HCT116 (cell line): ENCODE measurements at places on chromosomes 16 and 17.

GRCh38 chr16:76114681-76115080 lies 162.5 kb upstream of the CNTNAP4 start:
- no peaks in the 10 kb centered on the region for H3K4me1 ChIP-seq
- no peaks in the 10 kb centered on the region for H3K27me3 ChIP-seq
- DNase-seq, result no peak

DNA sequence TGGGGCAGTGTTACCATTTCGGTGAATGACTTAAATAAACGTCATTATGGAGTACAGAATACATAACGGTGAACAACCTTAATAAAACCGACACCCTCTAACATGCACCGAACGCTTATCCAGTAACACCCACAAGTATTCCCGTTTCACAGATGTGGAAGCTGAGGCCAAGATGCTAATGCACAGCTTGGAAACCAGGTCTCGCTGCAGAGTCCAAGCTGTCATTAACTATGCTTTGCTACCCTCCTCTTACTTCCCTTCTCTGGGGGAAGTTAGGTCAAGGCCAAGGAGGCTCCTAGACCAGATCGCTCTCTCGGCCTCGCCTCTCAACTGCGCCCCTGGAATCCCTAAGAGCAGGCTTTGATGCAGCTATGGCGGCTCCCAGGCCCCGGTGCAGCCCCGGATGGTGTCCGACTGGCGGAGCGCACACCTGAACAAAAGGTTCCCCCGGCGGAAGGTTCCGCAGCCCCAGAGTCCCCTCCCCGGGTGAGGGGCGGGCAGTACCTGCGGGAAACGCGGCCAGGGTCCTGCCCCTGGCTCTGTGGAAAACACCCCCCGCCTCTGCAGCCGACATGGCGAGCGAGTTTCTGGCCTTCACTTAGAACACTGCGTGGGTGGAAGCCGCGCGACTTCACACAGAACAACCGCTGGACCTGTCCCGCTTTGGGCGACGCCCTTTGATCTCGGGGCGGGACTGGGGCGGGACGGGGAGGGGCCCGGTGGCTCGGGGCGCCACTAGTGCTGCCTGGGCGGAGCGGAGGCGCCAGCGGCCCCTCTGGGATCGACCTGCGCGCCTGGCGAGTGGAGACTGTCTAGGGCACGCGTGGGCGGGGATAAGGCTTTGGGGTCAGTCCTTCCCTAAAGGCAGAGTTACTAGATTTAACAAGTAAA lies at the start of gene CPPED1:
Gene CPPED1 (minus strand): TSS at position 685 of the 891 bp plus-strand sequence. CDS start 111 bp downstream, at position 574.
- H3K4me3 ChIP-seq, result peak within 1 kb of the TSS; percentile 93
- DNase-seq, result peak; percentile 83
- H3K36me3 ChIP-seq, result no peaks in the 10 kb centered on the region
- H3K27ac ChIP-seq, result peak within 1 kb of the TSS; percentile 75
- peaks cover 23% of the 10 kb centered on the region for H3K4me1 ChIP-seq

- no peak for DNase-seq
- H3K36me3 ChIP-seq, result no peaks in the 10 kb centered on the region; the same call in 1 of the 2 replicates
- no peaks in the 10 kb centered on the region for H3K4me1 ChIP-seq
Observed at GRCh38 chr17:31527606-31528005, 136.1 kb downstream of the RAB11FIP4 start.

- DNase-seq, result no peak
- no peaks in the 10 kb centered on the region for H3K36me3 ChIP-seq
- no peak overlapping the region for H3K27ac ChIP-seq
- no peaks in the 10 kb centered on the region for H3K27me3 ChIP-seq
- peaks cover 14% of the 10 kb centered on the region for H3K4me1 ChIP-seq
Observed at GRCh38 chr17:65498816-65499215, 62.6 kb downstream of the AXIN2 start.

- no peaks in the 10 kb centered on the region for H3K36me3 ChIP-seq
- H3K27ac ChIP-seq, result no peak overlapping the region
- no peak for DNase-seq
- peaks cover 12% of the 10 kb centered on the region for H3K4me1 ChIP-seq
Observed at GRCh38 chr17:27600471-27600870, 30.5 kb upstream of the LGALS9 start.

DNA sequence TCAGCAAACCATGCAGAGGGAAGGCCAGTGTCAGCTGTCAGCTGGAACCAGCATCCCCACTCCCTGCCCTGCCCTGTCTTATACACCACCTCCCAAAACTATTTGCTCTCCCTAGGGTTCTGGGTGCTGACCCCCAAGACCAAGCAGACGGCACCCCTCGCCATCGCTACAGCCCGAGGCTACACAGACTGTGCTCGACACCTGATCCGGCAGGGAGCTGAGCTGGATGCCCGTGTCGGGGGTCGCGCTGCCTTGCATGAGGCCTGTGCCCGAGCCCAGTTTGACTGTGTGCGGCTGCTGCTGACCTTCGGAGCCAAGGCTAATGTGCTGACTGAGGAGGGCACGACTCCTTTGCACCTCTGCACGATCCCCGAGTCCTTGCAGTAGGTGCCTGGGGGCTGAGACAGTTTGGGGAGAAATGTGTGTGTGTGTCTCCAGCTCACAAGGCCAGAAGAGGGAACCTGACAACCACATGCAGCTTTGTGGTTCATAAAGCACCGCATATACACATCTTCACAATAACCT lies 1.5 kb downstream of the ASB16 start:
- no peak overlapping the region for H3K27ac ChIP-seq
- no peak overlapping the region for H3K4me3 ChIP-seq
- H3K27me3 ChIP-seq, result no peaks in the 10 kb centered on the region
- DNase-seq, result no peak
- H3K4me1 ChIP-seq, result no peaks in the 10 kb centered on the region
- H3K36me3 ChIP-seq, result peaks cover 3% of the 10 kb centered on the region; the same call in 1 of the 2 replicates

DNA sequence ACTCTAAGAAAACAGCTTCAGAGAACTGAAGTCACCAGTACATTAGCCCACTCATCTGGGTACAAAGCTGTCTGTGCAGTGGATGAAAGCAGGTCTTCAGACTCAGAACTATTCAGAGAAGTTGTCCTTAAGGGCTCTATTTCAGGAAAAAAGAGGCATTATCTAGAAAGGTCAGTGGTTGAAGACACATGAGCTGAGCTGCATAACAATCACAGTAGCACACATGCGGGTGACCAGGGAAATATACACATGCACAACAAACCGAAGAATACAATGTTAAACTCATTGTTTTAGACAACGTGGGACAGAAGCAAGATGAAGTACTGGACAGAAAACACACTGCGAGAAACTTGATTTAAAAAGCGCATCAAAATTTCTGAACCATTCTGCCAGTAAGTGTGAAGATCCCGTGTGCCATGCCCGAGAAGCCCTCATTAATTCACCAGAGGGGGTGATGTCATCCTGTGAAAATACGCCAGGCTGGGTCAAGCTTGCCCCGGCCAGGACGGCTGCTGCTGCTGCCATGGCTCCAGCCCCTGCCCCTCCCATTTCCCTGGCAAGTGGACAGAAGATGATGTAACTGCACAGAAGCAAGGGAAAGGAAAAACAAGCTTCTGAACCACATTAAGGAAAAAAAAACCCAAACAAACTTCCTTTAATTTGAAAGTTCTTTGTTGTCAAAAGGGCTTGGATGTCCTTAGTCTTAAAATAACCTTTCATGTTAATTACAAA lies 10.1 kb downstream of the DYNC1LI2 start:
- no peaks in the 10 kb centered on the region for H3K27me3 ChIP-seq
- peaks cover 28% of the 10 kb centered on the region for H3K4me1 ChIP-seq
- no peak overlapping the region for H3K4me3 ChIP-seq
- peak; percentile 48 for DNase-seq
- peak overlapping the region; percentile 34; the same call in 1 of the 2 replicates for H3K27ac ChIP-seq

GRCh38 chr16:19991614-19992013 lies 82.1 kb downstream of the GPR139 start:
- H3K27me3 ChIP-seq, result peaks cover 38% of the 10 kb centered on the region; the same call in 1 of the 2 replicates
- H3K36me3 ChIP-seq, result no peaks in the 10 kb centered on the region
- no peaks in the 10 kb centered on the region for H3K4me1 ChIP-seq
- no peak for DNase-seq
- H3K27ac ChIP-seq, result no peak overlapping the region
- no peak overlapping the region for H3K4me3 ChIP-seq

GRCh38 chr17:71703701-71704100 lies 417.1 kb upstream of the SOX9 start:
- no peak for DNase-seq
- no peaks in the 10 kb centered on the region for H3K27me3 ChIP-seq
- H3K4me3 ChIP-seq, result no peak overlapping the region
- no peaks in the 10 kb centered on the region for H3K4me1 ChIP-seq

GRCh38 chr17:27586203-27586721 lies 44.7 kb upstream of the LGALS9 start:
- no peak for DNase-seq
- no peak overlapping the region for H3K4me3 ChIP-seq
- H3K27ac ChIP-seq, result no peak overlapping the region
- H3K4me1 ChIP-seq, result peaks cover 6% of the 10 kb centered on the region; the same call in 1 of the 2 replicates
- H3K27me3 ChIP-seq, result no peaks in the 10 kb centered on the region
- H3K36me3 ChIP-seq, result no peaks in the 10 kb centered on the region

- H3K4me1 ChIP-seq, result no peaks in the 10 kb centered on the region
- no peak for DNase-seq
- no peak within 1 kb of the TSS for H3K4me3 ChIP-seq
- H3K36me3 ChIP-seq, result no peaks in the 10 kb centered on the region
- no peak within 1 kb of the TSS for H3K27ac ChIP-seq
Observed at GRCh38 chr16:56669005-56669839, at the start of gene MT1H. Gene MT1H, plus strand, starts transcription at chr16:56669814. Its CDS starts 71 bp downstream, at chr16:56669885.

- no peak overlapping the region for H3K27ac ChIP-seq
- peaks cover 30% of the 10 kb centered on the region for H3K4me1 ChIP-seq
- H3K4me3 ChIP-seq, result no peak overlapping the region
- H3K36me3 ChIP-seq, result no peaks in the 10 kb centered on the region
- H3K27me3 ChIP-seq, result no peaks in the 10 kb centered on the region
Observed at GRCh38 chr17:63698381-63698885, 1.5 kb downstream of the LIMD2 start.

GRCh38 chr17:76696763-76697701 lies 13.7 kb downstream of the MXRA7 start:
- H3K4me1 ChIP-seq, result no peaks in the 10 kb centered on the region
- no peaks in the 10 kb centered on the region for H3K36me3 ChIP-seq
- no peaks in the 10 kb centered on the region for H3K27me3 ChIP-seq
- no peak overlapping the region for H3K4me3 ChIP-seq

- no peaks in the 10 kb centered on the region for H3K27me3 ChIP-seq
- H3K4me3 ChIP-seq, result no peak overlapping the region
- DNase-seq, result no peak
- no peaks in the 10 kb centered on the region for H3K4me1 ChIP-seq
- H3K27ac ChIP-seq, result no peak overlapping the region
Observed at GRCh38 chr17:77400445-77400870, 259.7 kb downstream of the SEC14L1 start.

DNA sequence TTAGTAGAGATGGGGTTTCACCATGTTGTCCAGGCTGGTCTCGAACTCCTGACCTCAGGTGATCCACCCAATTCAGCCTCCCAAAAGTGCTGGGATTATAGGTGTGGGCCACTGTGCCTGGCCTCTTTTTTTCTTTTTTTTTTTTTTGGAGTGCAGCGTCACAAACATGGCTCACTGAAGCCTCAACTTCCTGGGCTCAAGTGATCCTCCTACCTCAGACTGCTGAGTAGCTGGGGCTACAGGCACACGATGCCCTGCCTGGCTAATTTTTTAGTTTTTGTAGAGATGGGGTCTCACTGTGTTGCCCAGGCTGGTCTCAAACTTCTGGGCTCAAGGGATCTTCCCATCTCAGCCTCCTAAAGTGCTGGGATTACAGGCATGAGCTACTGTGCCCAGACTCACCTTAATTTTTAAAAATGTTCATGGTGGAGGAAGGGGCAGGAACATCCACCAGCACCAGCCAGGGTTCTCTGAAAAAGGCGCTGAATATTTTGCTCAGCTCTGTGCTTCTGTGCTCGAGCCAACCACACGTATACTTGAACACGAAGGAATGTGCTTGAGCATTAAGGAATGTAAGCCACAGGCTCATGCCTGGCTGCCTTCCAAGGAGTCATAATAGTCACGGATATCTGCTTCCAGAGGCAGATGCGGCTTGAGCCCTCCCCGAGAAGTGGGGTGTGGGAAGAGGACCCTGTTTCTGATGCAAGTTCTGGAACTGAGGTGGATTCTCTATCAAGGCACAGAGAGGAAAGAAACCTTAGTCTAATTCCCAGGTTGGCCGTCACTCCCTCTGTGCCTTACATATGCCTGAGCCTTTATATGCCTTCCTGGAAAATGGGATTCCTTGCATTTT lies 65.5 kb upstream of the CREBBP start:
- no peak overlapping the region for H3K27ac ChIP-seq
- peaks cover 7% of the 10 kb centered on the region; the same call in 1 of the 2 replicates for H3K4me1 ChIP-seq
- no peak overlapping the region for H3K4me3 ChIP-seq
- peak; percentile 33 for DNase-seq
- no peaks in the 10 kb centered on the region for H3K36me3 ChIP-seq

DNA sequence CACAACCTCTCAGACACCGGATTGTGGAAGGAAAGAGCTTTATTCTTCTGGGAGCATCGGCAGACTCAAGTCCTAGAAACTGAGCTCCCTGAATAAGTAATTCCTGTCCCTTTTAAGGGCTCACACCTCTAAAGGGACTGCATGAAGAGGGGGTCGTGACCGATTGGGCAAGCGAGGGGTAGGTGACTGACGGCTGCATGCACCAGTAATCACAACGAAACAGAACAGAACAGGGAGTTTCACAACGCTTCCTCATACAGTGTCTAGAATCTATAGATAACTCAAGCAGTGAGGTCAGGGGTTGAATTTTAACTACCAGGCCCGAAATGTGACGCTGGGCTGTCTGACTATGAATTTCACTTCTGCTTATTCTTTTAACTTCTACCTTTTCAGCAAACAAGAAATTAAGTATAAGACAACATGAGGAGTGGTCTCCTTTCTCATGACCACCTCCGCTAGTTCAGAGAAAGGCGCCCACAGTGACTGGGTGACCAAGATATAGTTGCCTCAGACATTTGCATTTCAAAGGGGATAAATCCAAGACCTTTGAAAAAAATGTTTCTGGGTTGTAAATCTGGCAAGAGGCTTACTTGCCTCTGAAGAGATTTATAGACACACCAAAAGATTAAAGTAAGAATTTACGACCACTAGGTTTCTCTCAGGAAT lies 88.4 kb upstream of the ATF7IP2 start:
- no peaks in the 10 kb centered on the region for H3K27me3 ChIP-seq
- DNase-seq, result no peak
- H3K36me3 ChIP-seq, result no peaks in the 10 kb centered on the region
- H3K27ac ChIP-seq, result no peak overlapping the region

DNA sequence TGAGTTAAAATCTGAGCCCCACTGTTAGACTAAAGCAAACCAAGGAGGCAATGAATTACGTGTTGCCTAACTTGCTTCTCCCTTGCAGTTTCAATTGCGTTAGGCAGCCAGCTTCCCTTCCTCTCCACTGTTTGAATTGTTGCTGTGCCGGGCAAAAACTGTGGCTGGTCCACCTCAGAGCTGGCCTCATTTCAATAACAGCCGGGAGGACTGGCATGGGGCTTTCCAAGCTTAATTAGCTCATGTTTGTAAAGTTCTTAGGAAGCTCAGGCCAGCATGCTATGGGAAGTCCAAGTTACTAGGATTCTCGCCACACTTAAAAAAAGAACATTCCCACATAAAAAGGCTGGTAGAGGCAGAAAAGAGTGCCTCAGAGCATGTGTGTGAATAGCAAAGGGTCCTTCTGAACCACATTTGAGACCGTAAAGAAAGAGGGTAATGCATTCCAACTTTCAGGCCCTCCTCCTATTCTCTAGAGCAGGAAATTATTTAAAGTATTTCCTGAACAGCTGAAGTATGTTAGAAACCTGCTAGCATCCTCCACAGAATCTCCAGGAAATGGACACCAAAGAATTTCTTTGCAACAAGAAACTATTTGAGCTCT lies 79.0 kb upstream of the SMURF2 start:
- no peak overlapping the region for H3K27ac ChIP-seq
- no peaks in the 10 kb centered on the region for H3K27me3 ChIP-seq
- no peak for DNase-seq
- no peak overlapping the region for H3K4me3 ChIP-seq
- peaks cover 30% of the 10 kb centered on the region for H3K4me1 ChIP-seq
- no peaks in the 10 kb centered on the region for H3K36me3 ChIP-seq
